ENCODE measurements at places on chromosomes 7 and 10. TPM values are rescaled to one million over a fixed set of nuclear protein-coding genes. Genes with fewer than 3 reads are reported as not detected.

CFAP70 gene
- total RNA-seq = 0.68 TPM

NPY4R2 gene
- not detected for total RNA-seq

CALML3 gene
- total RNA-seq = 9.2 TPM

OGDHL gene
- under 0.01 TPM for total RNA-seq

SKIDA1 gene
- 0.07 TPM for total RNA-seq

VENTX gene
- not detected for total RNA-seq

LRMDA gene
- total RNA-seq = 5.6 TPM

FAM221A gene
- total RNA-seq = 4.4 TPM

TMEM176B gene
- not detected for total RNA-seq

TUBAL3 gene
- 0.36 TPM for total RNA-seq

PIP gene
- not detected for total RNA-seq

EBLN1 gene
- total RNA-seq = not detected

CH25H gene
- total RNA-seq = 0.21 TPM

ORAI2 gene
- total RNA-seq = 13.2 TPM

CCL24 gene
- not detected for total RNA-seq

TMEM213 gene
- total RNA-seq = not detected

VWDE gene
- total RNA-seq = 3.1 TPM

KIF11 gene
- 1.4 TPM for total RNA-seq

MCM10 gene
- total RNA-seq = 0.34 TPM

ALOX5 gene
- total RNA-seq = 5.6 TPM

ANKRD61 gene
- 0.21 TPM for total RNA-seq

UNC5B gene
- 67.2 TPM for total RNA-seq

BUD23 gene
- total RNA-seq = 43.3 TPM

AP1S1 gene
- total RNA-seq = 116 TPM

SPAG6 gene
- total RNA-seq = not detected

OR6V1 gene
- not detected for total RNA-seq

KCNIP2 gene
- 0.34 TPM for total RNA-seq

EN2 gene
- under 0.01 TPM for total RNA-seq

EVX1 gene
- total RNA-seq = not detected

CASTOR2 gene
- total RNA-seq = 2.4 TPM

GNAT3 gene
- not detected for total RNA-seq

SLC37A3 gene
- 73.6 TPM for total RNA-seq

AGAP5 gene
- 3.7 TPM for total RNA-seq

BAMBI gene
- total RNA-seq = 24.3 TPM

PRR15 gene
- total RNA-seq = 4.4 TPM

CDH23 gene
- 0.14 TPM for total RNA-seq

TSPAN33 gene
- total RNA-seq = 2.4 TPM

GBX1 gene
- total RNA-seq = not detected

AP5Z1 gene
- total RNA-seq = 30.3 TPM

SYNPO2L gene
- not detected for total RNA-seq

PTPN20 gene
- total RNA-seq = 3.4 TPM

EMX2 gene
- not detected for total RNA-seq

FFAR4 gene
- total RNA-seq = not detected

GOT1 gene
- 77.2 TPM for total RNA-seq

TAS2R3 gene
- total RNA-seq = 1.0 TPM

DENND2A gene
- not detected for total RNA-seq

ING3 gene
- 15.7 TPM for total RNA-seq

TBX20 gene
- total RNA-seq = under 0.01 TPM

PAPOLB gene
- under 0.01 TPM for total RNA-seq

HABP2 gene
- not detected for total RNA-seq
